ENCODE measurements at places on chromosomes 11 and 22. TPM values are rescaled to one million over a fixed set of nuclear protein-coding genes. Genes with fewer than 3 reads are reported as not detected.

The CCDC116 gene
- total RNA-seq, result 2.6 TPM

GRCh38 chr11:65112546-65113360 is 1.1 kb downstream of the TM7SF2 start:
- peak; percentile 75 for DNase-seq

DNA sequence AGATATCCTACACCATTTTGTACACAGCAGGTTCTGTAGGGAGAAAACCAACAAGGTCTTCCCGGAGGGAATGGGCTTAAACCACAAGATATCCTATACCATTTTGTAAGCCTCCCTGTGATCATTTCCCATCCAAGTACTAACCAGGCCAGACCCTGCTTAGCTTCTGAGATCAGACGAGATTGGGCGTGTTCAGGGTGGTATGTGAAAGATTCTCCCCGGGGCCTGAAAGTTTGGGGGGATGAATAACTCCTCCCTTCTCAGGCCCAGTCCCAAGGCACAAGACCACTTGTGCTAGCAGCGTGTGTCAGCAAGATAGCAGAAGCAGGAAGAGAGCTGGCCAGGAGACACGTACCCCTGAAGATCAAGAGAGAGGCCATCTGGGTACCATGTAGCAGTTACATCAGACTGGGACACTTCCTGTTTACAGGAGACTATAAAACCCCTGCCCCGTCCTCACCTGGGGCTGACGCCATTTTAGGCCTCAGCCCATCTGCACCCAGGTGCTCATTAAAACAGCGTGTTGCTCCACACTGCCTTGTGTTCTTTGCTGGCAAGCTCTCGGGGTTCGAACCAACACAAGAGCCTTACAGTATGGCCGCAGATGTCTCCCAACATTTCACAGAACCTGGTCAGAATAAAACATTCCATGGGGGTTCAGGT is 17.3 kb downstream of the MIF start:
- no peak for DNase-seq

- no peak for DNase-seq
Measured at GRCh38 chr11:80815752-80816453, 1375.1 kb upstream of the TENM4 start.

DNA sequence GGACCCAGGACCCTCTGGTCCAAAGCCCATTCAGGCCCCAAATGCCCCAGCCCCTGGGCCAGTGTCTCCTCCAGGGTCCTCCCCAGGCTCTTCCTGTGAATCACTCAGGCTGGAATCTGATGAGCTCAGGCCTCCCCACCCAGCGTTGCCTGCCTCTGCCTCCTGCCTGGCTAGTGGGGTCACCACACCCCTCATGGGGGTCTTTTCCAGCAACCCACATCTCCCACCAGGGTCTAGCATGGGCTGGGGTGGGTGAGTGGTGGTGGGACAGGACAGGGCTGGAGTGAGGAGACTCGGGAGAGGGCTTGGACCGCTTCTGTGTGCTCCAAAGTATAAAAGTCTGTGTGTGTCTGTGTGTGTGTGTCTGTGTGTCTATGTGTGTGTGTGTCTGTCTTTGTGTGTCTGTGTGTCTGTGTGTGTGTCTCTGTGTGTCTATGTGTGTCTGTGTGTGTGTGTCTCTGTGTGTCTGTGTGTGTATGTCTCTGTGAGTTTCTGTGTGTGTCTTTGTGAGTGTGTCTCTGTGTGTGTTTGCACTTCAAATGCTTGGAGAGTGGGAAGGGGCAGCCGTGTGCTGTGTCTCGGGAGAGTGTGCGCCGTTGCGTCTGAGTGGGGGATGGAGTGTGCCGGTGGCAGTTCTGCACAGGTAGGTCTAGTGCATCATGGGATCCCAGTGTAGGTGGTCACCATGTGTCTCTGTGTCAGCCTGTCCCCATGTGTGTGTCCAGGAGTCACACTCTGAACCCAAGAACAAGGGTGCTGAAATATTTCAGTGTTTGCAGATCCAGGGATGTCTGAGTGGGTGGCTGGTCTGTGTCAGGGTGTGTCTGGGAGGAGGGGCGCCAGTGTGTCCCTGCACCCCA is 8.8 kb downstream of the RIN1 start:
- no peak for DNase-seq

GRCh38 chr11:82896183-82896582 is 4.0 kb downstream of the PRCP start:
- no peak for DNase-seq

The CCT8L2 gene
- not detected for total RNA-seq

DNA sequence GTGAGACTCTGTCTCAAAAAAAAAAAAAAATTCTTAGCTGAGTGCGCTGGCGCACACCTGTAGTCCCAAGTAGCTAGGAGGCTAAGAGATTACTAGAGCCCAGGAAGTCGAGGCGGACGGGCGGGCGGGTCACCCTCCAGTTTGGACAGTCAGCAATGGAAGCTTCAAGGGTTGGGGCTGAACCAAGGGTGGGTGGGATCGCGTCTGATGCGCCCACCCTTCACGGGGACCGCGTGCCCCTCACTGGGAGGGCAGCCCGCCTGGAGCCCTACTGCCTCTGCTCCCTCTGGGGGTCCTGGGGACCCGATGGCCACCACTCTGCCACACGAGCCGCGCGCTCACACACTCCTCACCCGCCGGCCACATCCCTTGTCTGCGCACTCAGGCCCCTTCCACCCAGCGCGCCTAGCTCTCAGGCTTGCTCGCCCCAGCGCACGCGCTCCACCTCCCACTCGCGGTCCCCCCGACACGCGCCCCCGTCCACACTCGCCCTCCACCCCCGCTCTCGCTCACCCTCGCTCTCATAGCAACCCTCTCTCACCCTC is 494 bp downstream of the CHID1 start:
- no peak for DNase-seq

GRCh38 chr11:92657226-92657625 is 312.2 kb upstream of the MTNR1B start:
- DNase-seq, result no peak

The SPON1 gene
- 26.4 TPM for total RNA-seq

- DNase-seq, result no peak
Measured at GRCh38 chr11:64121663-64122410, 44.1 kb downstream of the MACROD1 start.

GRCh38 chr11:44893846-44894617 is 56.7 kb downstream of the TP53I11 start:
- DNase-seq, result peak; percentile 75

- DNase-seq, result peak; percentile 93
Measured at GRCh38 chr11:73980001-73980961, 2.4 kb downstream of the UCP2 start.

DNA sequence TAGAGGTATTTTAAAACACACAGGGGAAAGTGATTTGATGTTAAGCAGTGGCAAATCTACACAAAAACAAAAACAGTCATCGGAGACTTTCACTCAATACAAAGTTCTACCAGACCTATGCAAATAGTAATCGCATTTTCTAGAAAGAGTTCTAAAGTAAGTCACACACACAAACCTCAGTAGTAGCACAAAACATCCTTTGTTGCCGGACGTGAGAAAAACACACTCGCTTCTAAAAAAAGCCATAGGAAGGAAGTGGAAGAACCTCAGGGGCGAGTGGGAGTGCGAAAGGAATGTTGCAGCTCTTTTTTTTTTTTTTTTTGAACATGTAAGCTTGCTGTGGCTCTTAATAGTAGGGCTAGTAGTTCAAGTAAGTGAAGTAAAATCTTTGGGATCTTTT is 88.9 kb downstream of the MAML2 start:
- peak; percentile 65 for DNase-seq

DNA sequence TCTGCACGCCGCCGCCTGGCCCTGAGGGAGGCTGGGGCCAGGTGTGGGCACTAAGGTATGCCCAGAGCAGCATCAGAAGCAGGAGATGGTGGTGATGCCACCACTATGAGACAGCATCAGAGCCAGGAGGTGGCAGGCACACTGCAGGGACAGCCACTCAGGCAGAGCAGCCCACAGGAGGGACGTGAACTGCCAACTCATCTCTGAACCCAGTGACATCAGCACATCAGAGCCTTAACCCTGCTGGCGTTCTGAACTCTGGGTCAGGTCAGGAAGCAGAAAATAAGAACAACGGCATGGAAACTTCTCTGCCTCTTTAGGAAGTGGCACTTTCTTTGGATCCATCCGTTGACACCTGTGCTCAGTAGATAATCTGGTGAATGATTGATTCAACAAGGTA is 14.7 kb upstream of the IFT27 start:
- no peak for DNase-seq

- DNase-seq, result peak; percentile 52
Measured at GRCh38 chr22:20979243-20979809, 2.8 kb upstream of the LZTR1 start.

The ASCL2 gene
- total RNA-seq, result 8.5 TPM

DNA sequence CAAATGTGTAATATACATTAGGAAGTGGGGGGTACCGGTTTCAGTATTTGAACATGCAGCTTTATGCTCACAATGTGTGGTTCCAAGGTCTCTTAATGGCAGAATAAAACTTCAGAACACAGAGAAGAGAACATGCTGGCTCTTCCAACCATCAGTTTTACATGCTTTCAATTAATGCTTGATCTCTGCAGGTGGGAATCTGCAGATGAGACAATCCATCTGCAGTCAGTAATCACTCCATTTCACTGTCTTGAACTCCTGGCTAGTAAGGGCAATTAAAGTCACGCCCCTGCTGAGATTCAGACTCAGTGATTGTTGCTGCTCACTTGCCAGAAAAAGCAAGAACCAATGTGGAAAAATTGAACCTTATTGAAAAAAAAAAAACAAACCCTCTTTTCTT is 945.7 kb downstream of the DLG2 start:
- DNase-seq, result no peak

- no peak for DNase-seq
Measured at GRCh38 chr11:100766764-100767163, 79.7 kb downstream of the ARHGAP42 start.

The OR8G1 gene
- not detected for total RNA-seq

The CDC45 gene
- total RNA-seq, result 7.5 TPM

- peak; percentile 72 for DNase-seq
Measured at GRCh38 chr22:17980638-17981051, 43.7 kb downstream of the MICAL3 start.

GRCh38 chr11:85526564-85526963 is 100.6 kb downstream of the DLG2 start:
- DNase-seq, result no peak

The HOATZ gene
- not detected for total RNA-seq

The CCDC157 gene
- 6.3 TPM for total RNA-seq

DNA sequence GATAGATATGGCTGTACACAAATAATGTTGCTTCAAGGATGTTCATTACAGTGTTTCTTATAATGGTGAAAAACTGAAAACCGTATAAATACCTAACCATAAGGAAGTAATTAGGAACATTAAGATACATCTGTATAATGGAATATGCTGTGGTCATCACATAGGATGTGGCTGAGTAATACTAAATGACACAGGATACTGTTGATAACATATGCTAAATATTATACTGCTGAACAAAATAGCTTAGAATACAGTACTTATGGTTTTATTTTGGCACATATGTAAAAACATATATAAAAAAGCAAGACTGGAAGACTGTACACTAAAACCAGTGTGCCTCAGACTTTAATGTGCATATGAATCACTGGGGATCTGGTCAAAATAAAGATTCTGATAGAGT is 43.8 kb downstream of the FBXO7 start:
- no peak for DNase-seq

GRCh38 chr11:1384199-1384970 is 5.3 kb upstream of the BRSK2 start:
- no peak for DNase-seq

The NLRP14 gene
- not detected for total RNA-seq

- DNase-seq, result no peak
Measured at GRCh38 chr11:70322666-70323065, 52.2 kb downstream of the PPFIA1 start.

- no peak for DNase-seq
Measured at GRCh38 chr11:66492161-66492865, 12.1 kb downstream of the DPP3 start.

The GLB1L3 gene
- total RNA-seq, result not detected

GRCh38 chr11:79189601-79190000 is 251.2 kb downstream of the TENM4 start:
- no peak for DNase-seq

The PTDSS2 gene
- 29.7 TPM for total RNA-seq

The CSNK1E gene
- 119 TPM for total RNA-seq

GRCh38 chr22:28282405-28283067 is 363.5 kb upstream of the PITPNB start:
- DNase-seq, result no peak

The ELMOD1 gene
- not detected for total RNA-seq

The CFAP300 gene
- total RNA-seq, result not detected

The DNAJB7 gene
- total RNA-seq, result 5.2 TPM

DNA sequence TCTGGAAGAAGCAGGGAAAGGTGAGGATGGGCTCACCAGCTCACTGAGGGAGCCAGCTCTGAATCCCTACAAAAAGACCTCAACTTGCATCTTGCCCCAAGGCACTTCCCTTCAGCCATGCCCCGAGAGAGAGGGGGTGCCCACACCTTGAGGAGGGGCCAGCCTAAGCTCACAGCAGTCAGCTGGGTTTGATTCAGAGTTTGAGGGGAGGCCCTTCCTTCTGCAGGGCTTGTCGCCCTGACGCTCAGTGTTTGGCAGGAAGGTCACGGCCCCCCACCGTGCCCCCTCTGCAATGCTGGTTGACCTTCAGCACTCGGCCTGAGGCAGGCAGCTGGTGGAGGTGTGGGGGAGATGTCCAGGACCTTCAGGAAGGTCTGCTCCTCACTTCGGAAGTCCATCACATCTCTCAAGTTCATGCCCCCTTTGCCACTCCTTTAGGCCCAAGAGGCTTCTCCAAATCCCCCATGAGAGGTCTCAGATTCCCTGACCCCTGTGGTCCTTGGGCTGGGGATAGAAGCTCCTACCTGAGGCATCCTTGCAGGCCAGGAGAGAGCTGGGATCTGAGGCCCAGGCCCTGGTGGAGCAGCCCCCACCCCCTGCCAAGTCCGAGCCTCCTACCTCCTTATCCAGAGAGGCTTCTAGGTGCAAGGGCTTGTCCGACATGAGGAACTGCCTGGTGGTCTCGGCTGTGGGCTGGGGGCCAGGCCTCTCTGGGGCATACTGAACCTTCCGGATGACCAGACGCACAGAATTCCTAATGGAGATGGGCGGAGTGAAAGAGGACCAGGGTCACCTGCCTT is 37.6 kb downstream of the TPBGL start:
- no peak for DNase-seq

The ELFN2 gene
- total RNA-seq, result not detected

- DNase-seq, result no peak
Measured at GRCh38 chr11:116137753-116138152, 633.5 kb upstream of the CADM1 start.
